Caco-2 (cell line): ENCODE measurements at places on chromosomes 7 and 10.

DNA sequence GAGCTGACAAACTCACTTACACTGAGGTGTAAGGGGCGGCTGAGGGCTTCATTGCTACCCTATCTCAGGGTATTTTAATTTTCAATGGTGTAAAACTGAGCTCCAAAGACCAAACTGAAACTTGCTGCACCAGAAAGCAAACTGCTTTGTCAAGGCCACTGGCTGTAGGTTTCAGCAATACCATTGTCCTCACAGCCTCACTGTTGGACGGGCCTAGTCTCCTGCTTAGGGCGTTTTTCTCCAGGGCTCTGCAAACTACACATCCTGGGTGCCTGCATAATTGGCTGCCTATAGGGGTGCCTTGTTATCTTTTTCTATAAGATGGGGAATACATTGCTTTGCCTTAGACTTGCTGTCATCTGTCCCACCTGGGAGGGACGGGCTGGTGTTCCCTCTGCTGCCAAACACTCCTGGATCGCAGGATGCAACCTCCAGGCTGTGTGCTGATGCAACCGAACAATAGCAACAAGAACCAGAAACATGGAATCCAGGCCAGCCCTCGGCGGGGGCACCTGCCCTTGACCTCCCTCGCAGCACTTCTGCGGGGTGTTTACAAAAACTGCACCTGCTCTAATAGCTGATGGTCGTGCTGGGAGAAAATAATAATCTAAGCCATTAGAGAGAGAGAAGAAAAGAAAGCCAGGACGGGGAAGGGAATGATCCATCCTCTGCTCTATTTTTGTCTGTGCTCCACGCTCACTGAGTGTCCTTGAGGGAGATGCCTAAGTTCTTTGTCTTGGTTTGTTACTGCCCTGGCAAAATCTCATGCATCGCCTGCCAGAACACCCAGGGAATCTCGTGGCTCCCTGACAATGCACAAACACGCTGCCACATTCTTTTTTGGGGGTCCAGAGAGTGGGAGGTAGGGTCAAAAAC lies 104.5 kb downstream of the GALNT17 start:
- DNase-seq = no peak

DNA sequence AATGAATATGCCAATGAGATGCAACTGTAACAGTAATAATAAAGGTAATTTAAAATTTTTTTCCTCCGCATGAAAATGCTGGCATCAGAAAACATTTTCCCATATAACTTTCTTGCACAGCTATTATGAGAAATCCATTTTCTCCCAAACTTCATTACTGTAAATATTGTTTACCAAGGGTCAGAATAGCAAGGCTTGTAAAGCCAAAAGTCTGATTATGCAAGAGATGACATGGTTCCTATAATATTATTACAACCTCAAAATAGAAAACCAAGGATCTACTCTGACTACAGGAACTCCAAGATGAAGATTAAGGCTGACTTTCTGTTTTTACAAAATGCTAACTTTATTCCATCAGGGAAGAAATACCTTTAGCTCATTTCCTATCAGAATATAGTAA lies 162.7 kb upstream of the CDK1 start:
- DNase-seq = no peak

GRCh38 chr10:79277579-79278269 lies 69.5 kb upstream of the PPIF start:
- no peak for DNase-seq

GRCh38 chr10:115056186-115056585 lies 37.0 kb upstream of the ATRNL1 start:
- DNase-seq = no peak

- DNase-seq = no peak
Measured at GRCh38 chr10:1404323-1405260, 332.7 kb downstream of the ADARB2 start.

- DNase-seq = no peak
Measured at GRCh38 chr7:6136475-6136874, 105.3 kb downstream of the ANKRD61 start.

DNA sequence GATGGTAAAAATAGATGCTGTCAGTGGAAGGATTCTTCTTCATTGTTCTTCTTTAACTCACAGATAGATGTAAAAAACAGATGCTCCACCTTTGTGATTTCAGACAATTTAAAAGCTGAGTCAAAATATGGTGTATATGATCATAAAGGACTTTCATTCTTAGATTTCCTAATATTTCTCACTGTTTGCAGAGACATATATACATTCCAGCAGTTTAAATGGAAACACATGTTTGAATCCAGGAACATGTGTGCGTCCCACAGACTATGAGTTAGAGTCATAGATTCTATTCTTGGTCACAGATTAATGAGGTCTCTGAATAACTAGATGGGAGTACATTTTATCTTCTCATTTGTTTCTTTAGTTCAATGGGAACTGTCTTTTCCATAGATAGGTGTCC lies 109.6 kb downstream of the BICC1 start:
- DNase-seq = no peak

- DNase-seq = no peak
Measured at GRCh38 chr10:75613685-75614504, 182.5 kb downstream of the LRMDA start.

GRCh38 chr10:43278216-43278615 lies 11.4 kb upstream of the RASGEF1A start:
- DNase-seq = no peak

DNA sequence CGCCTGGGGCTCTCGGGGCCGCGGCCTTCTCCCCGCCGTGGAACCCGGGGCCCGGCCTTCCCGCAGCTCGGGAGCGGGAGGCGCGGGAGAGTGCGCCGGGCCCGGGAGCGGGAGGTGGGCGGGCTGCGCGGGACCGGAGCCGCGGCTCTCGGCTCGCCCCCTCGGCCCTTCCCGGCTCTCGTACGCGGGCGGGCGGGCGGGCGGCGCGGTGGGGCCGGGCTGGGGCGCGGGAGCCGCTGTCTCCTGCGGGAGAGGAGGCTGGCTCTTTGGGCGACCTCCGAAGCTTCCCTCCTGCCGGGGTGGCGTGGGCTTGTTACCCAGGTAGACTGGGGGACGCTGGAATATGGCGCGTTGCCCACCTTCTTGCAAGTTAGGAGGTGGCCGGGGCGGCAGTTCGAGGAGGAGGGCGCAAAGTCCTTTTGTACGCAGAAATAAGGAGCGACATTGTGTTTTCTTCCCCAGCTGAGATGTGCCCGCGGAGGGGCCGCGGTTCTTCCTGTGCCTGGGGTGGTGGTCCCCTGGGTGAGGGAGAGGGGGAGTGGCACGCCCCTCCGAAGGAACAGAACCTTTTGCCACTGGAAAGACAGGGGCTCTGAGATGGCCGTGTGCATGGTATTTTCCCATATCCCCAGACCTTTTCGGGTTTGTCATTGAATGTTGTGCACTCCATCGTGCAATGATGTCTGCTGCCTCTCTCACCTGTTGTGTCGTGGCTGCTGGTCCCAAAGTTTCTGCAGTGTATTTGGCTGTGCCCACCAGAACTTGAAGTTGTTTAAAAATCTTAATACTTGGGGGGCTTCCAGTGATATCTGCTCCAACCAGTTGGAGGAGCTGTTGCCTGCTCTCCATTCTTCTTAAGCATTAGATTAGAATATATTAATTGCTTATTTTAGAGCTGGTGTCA lies 844 bp downstream of the NRF1 start:
- DNase-seq = peak; percentile 43

DNA sequence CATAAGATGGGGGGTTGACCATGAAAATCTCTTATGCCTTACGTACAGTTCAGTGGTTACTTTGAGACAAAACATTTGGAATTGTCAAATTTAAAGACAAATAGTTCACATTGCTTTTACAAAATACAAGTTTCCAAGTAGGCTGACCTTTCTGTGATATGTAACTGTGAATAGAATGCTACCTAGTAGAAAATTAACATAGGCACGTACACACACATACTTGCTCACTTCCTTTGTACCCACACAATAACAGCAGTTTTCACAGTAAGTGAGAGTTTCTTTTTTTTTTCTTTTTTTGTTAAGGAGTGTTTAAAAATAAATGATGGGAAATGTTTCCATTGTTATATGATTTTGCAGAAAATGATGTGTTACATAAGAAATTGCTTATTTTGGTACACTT lies 53.3 kb upstream of the SP8 start:
- DNase-seq = no peak

GRCh38 chr10:43141421-43141820 lies 3.2 kb downstream of the CSGALNACT2 start:
- DNase-seq = no peak

GRCh38 chr10:122306282-122306681 lies 35.2 kb downstream of the BTBD16 start:
- DNase-seq = no peak

- no peak for DNase-seq
Measured at GRCh38 chr10:86198271-86198670, 168.3 kb downstream of the GRID1 start.

DNA sequence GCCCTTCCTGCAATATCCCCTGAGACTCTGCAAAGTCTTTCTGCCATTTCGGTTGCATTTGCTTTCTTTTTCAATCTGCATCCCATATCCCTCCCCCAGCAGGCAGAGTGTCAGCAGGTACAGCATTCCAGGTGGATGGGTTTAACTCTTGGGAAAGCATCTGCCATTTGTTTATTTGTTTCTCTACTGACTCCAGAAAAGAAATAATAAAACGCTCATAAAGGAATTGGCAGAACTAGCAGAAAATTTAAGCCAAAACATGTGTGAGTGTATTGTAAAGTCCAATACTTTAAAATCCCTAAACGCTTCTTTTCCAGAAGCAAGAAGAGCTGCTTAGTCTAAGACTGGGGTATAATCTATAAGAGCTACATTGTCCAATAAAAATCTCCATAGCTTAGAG lies 393.8 kb downstream of the TNS3 start:
- no peak for DNase-seq

- DNase-seq = peak; percentile 42
Measured at GRCh38 chr7:79176859-79177477, 276.5 kb downstream of the MAGI2 start.

DNA sequence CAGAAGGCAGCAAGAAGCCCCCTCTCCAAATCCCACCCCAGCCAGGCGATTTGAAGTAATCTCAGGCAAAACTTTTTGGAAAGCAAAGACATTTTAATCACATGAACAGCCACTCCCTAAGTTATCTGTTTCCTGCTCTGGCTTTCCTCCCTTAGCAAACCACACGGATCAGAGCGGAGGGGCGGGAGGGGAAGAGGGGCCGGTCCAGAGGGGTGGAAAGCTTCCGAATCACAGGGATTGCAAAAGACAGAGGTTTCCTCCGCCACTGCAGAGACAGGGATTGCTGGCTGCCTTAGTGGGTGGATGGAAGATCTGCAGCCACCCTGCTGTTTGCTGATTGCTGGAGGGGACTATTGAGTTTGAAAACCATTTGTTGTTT lies 41.2 kb downstream of the ZCCHC24 start:
- no peak for DNase-seq

- DNase-seq = no peak
Measured at GRCh38 chr7:151579644-151580043, 59.9 kb upstream of the RHEB start.

- peak; percentile 30 for DNase-seq
Measured at GRCh38 chr7:2008936-2009540, 223.7 kb downstream of the MAD1L1 start.

DNA sequence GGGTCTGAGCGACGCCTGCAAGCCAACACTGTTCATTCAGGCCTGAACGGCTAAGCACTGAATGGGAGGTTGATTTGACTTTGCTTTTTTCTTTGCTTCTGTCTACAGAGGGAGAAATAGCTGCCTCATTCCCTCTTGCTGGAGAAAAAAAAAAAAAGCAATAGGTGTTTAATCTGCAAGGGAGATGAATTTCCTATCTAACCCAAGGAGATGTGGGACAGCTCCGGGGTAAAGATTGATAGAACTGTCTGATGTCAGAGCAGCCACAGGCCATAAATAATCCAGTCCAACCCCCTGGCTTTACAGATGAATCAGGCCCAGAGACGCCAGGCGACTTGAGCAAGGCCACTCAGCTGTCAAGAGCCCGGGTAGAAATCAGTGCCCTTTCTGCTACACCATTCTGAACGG lies 168.0 kb downstream of the ARHGAP12 start:
- DNase-seq = no peak

DNA sequence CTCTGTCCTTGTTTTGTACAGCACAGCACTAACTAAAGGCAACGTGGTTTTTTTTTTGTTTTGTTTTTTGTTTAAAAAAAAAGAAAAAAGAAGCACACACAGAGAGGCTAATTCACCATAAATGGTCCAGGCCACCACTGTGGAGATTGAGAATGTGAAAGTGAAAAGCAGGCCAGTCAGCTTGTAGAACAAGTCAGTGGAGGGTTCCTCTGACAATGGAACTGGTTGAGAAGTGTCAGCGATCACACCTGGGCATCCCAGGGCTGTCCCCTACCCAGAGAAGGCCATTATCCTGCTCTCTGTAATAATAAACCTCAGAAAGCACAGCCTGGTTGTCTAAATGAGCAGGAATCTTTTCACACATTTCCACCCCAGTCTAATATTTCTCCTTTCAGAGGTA lies 119.6 kb upstream of the ZNF438 start:
- no peak for DNase-seq

- peak; percentile 21 for DNase-seq
Measured at GRCh38 chr7:13989126-13989948, at the start of gene ETV1. Gene ETV1, minus strand, starts transcription at chr7:13989666. Its CDS starts 614 bp downstream, at chr7:13989052.

GRCh38 chr7:13276977-13277376 lies 589.5 kb downstream of the ARL4A start:
- no peak for DNase-seq

GRCh38 chr7:126953461-126953860 lies 299.3 kb downstream of the GRM8 start:
- no peak for DNase-seq

DNA sequence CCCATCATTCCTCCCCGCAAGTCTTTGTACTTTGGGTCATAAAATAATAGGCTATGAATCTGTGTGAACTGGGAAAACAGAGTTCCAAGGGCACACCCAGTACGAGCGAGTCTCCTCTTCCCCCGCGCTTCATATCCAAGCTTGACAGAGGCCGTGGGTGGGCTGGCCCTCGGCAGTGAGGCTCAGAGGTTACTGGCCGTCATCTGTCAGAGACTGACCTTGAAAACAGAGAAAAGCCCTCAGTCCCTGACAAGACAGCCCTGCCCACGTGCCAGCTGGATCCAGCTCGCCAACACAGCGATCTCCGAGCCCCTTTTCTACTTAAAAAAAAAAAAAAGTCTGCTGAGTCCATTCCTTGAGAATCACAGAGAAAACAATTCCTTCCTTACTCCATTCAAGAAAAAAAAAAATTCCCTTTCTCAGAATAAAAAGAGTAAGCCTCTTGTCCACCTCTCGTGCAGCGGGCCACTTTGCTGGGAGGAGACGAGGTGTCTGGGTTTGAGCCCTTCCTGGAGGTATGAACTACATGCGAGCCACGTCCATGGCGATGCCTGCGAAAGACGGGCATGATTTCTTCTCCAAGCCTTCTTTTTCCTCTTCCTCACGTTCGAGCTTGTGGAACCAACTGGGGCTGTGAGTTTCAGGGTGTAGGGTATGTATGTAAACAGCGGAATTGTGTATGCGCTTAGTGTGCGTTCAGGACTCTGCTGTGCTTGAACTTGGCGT lies 744 bp upstream of the BICC1 start:
- DNase-seq = peak; percentile 51

GRCh38 chr7:85039196-85039923 lies 147.5 kb downstream of the SEMA3D start:
- no peak for DNase-seq

- no peak for DNase-seq
Measured at GRCh38 chr10:120360571-120360970, 96.5 kb upstream of the PLPP4 start.
